ENCODE measurements at places on chromosomes 12 and 14.

DNA sequence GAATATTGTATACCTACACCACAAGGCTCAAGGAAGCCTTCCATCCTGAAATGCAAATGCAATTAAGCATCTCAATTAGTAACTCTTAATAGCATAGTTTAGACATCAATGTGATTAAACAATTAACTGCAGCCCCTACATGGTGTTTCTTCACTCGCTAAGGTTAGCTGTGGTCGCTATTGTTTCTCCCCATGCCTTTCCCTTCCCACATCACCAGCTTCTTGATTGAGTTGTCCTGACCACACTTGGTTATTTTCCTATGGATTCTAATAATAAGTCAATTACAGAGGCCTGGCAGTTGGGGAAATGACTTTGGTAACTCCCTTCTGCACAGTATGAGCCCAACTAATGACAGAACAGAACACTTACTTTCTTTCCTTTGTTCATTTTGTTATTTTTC lies 265.0 kb downstream of the ADAMTS20 start:
- no peak for DNase-seq

- DNase-seq, result no peak
These were observed 12.3 kb upstream of the DLK1 start for GRCh38 chr14:100714258-100714892.

GRCh38 chr14:90091393-90091792 lies 29.6 kb downstream of the KCNK13 start:
- DNase-seq, result no peak

DNA sequence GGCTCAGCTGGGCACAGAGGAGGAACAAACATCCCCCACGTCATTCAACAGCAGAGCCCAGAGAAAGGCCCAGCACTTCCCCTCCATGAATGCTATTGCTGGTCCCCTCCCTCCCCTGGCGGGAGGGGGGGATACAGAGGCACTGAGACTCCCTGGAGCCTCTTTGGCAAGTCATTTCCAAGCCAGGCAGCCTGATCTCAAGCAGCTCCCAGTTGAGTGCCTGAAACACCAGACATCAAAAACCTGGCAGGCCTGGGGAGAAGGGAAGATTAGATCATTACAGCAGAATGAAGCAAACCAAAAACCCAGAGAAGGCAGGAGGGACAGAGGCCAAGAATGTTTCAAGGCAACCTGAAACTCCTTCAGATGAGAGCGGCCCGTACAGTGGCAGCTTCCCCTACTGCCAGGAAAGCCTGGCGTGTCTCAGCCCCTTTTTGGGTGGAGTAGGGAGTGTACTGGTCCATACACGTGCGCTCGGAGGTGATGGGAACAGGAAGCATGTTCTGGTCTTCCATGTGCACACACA lies 92.1 kb downstream of the LRRC74A start:
- DNase-seq, result no peak

GRCh38 chr12:106941481-106942156 lies 14.1 kb upstream of the TMEM263 start:
- DNase-seq, result no peak
